ENCODE measurements at places on chromosomes 1 and 21.

DNA sequence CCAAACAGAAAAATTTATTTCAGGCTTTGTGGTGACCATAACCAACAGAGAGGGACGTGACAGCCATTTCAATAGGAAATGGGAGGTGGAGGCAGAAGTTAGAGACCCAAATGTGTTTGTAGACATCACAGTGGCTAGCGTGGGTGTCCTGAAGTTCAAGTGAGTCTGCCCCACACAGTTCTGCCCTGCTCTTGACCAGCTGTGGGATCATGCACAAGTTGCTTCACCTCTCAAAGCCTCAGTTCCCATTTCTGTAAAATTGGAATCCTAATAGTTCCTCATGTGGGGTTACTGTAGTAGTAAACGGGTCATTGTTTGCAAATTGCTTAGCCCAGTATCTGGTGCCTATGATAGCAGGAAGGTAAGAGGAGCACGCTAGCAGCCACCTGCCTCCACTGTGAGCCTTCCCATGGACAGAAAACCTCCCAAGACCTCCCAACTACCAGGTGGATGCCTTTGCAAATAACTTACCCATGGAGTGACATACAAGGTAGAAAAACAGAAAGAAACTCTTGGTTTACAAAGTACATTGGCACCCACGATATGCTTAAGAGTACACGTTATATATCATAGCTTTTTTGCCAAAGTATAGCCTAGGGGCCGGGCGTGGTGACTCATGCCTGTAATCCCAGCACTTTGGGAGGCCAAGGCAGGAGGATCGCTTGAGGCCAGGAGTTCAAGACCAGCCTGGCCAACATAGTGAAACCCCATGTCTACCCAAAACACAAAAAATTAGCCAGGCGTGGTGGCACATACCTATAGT, 29.1 kb downstream of the FHAD1 start:
- DNase-seq = no peak

DNA sequence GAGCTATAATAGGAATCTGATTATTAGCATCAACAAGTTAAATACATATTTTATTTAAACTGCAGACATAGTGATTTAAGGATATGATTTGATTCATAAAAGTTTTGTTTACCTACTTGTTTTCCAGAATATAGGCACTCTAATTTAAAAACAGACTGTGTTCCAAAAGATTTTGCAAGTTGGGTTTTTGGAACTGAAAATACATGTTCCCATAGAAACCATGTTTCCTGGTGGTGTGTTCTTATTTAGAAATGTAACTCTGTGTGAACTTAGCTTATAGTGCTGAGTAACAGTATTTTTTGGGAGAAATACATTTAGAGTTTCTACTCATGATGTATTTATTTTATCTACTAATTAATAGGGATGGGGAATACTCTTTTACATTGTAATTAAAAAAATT, 21.8 kb downstream of the USP25 start:
- DNase-seq = no peak

GRCh38 chr1:43056460-43056859, 97.8 kb upstream of the SLC2A1 start:
- no peak for DNase-seq

DNA sequence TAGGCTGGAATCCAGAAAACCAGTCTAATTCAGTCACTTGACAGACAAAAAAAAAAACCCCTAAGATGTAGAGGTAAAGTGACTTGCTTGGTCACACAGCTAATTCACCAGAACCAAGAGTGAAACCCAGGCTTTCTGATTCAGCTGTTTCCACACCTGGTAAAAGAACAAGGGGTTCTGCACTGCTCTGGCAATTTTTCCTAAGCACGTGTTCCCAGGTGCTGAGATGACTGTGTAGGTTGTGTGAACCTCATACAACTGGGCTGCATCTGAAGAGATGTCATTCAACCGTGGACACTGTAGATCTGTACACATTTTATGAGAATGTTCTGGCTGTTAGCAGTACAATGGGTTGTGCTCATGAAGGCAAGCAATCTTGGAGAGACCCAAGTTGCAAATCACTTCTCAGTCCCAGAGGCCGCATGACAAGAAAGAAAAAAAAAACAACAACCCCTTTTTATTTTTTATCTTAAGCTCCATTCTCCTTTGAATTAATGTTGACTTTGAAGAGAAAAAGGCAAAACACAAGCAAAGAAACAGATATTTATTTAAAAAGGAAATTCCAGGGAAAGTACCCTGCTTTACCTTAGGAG, 95.4 kb downstream of the INTS7 start:
- DNase-seq = no peak

DNA sequence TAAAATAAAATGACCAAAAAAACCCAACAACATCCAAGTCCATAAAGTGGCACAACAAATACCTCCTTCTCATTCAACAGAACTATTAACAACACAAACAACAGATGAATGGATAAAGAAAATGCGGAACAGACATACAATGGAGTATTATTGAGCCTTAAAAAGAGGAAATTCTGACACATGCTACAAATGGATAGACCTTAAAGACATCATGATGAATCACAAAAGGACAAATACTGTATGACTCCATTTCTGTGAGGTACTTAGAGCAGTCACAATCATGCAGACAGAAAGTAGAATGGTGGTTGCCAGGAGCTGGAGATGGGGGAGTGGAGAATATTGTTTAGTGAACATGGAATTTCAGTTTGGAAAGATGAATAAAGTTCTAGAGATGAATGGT, 42.6 kb downstream of the EYA3 start:
- no peak for DNase-seq

- peak; percentile 84 for DNase-seq
These were observed 3.6 kb upstream of the RASSF5 start for GRCh38 chr1:206503591-206504362.

DNA sequence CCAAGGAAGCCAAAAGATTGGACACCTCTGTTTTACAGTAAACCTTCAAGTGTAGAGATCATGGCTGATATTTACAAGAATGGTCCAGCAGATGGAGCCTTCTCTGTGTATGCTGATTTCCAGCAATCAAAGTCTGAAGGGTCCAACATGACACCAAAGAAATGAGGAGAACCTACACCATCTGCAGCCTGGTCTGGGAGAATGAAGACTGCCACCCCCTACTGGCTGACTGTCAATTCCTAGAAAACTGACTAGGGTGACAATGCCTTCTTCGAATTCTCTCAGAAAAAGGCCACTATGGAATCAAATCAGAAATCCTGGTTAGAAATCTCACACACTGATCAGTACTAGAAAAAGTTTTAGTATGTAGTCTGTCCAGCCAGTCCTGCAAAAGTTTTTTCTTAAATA, 83.3 kb downstream of the CDC42BPA start:
- DNase-seq = no peak

- DNase-seq = no peak
These were observed 41.7 kb downstream of the GABPA start for GRCh38 chr21:25776440-25776839.

- no peak for DNase-seq
These were observed 355.1 kb upstream of the RUNX1 start for GRCh38 chr21:35404247-35404646.

GRCh38 chr1:153534226-153534924, 1.4 kb downstream of the S100A6 start:
- DNase-seq = no peak

DNA sequence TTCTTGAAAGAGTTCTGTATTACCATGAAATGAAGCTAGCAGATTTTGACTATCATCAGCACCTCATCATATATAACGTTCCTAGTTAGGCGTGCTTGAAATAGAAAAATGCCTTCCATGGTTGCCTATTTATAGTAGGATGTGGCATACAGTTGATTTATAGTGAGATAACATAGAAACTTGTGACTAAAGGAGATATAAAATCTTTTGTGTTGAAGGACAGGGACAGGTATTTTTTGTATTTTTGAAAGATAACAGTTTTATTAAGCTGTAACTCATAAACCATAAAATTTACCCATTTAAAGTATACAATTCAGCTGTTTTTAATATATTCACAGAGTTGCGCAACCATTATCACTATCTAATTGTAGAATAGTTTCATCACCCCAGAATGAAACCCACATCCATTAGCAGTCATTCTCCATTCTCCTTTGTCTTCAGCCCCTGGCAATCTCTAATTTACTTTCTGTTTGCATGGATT, 19.3 kb downstream of the SPEN start:
- no peak for DNase-seq

DNA sequence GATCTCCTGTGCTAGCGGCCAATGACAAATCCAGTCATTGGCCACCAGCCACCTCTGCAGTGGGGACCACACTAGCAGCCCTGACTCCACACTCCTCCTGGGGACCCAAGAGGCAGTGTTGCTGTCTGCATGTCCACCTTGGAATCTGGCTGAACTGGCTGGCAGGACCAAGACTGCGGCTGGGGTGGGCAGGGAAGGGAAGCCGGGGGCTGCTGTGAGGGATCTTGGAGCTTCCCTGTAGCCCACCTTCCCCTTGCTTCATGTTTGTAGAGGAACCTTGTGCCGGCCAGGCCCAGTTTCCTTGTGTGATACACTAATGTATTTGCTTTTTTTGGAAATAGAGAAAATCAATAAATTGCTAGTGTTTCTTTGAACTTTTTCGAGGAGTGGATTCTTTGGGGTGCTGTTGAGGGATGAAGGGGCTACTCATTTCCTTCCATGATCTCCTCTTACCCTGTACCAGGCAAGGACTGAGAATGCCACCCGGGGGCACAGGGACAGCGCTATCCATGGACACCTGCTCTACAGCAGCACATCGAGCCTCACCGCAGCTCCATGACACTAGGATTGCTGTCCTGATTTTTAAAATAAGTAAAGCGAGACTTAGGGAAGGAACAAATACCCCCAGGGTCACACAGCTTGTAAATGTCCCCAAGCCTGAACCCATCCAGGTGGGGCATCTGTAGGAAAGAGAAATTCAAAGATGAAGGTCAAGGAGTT, 44.7 kb downstream of the TNNT2 start:
- no peak for DNase-seq

DNA sequence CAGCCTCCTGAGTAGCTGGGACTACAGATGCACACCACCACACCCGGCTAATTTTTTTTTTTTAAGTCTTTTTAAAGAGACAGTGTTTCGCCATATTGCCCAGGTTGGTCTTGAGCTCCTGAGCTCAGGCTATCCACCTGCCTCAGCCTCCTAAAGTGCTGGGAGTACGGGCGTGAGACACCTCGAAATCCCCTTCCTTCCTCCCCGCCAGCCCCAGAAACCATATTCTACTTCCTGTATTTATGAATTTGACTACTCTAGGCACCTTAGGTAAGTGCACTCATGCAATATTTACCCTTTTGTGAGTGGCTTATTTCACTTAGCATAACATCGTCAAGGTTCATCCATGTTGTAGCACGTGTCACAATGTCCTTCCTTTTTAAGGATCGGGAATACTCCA, 6.9 kb upstream of the LRP8 start:
- no peak for DNase-seq

- no peak for DNase-seq
These were observed 8.2 kb downstream of the DMRTB1 start for GRCh38 chr1:53467391-53467790.

GRCh38 chr21:20040768-20041167, 957.4 kb upstream of the NCAM2 start:
- DNase-seq = no peak

- DNase-seq = no peak
These were observed 67.3 kb downstream of the LAMC1 start for GRCh38 chr1:183090391-183091006.

All from keratinocyte (primary cell).